ENCODE measurements at places on chromosomes 16 and 17.

DNA sequence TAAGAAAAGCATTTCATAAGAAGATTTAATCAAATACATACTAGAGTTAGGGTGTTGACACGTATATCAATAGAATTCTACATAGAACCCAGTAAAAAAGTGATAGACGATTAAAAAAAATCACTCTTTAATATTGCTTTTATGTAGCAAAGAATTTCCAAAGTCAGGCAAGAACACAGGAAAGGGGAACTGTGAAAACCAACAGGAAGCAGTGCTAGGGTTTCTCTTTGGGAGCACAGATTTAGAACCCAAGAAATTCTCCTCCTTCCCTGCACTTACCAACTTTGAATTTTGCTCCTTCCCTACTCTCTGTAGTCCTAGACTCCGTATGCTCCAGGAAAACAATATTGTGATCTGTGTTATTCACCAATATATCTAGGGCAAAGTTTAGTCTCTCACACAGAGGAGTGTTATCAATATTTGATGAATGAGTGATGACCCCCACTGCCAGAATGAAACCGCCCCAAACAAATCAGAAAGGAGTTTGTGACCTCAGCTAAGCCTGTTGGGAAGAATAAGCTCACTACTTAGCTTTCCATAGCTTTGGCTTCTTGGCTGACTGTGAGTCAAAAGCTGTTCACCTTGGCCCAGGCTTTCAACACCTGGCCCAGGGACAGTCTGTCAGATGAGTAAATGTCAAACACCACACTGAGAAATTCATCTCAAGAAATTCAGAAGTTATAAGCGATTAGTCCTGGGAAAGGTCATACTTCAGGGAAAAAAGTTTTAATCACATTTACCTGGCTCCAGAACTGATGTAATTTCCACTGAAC is 8.6 kb downstream of the RFWD3 start:
- DNase-seq, result no peak

- DNase-seq, result no peak
Observed at GRCh38 chr17:73151916-73152632, 12.7 kb upstream of the SSTR2 start.

DNA sequence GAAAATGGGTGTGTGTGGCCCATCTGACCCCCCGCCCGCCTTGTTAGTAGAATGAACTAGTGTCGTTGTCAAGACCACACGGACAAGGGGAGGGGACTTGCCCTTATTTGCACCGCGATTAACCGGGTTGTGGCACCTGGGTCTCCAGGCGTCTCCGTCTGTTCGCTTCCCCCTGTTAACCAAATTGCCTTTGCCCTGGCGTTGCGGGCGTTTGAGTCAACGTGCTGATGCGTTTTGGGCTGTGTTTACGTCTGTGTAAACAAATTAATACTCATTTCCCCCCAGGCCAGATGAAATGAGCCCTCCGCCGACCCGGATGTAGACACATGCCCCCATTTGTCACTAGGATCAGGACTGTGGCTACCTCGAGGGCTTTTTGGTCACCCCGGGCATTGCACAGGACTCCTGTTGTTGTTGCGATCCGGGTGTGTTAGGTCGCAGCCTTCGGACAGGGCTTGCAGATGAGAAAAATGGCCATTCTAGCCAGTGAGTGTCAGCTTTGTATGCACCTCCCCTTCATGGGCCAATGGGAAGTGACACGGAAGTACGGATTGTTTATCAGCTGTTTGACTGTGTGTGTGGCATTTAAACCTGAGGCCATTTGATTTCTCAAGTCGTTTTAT is 906 bp downstream of the RBL2 start:
- DNase-seq, result peak; percentile 49

- DNase-seq, result no peak
Observed at GRCh38 chr17:45091778-45092425, 30.8 kb downstream of the NMT1 start.

DNA sequence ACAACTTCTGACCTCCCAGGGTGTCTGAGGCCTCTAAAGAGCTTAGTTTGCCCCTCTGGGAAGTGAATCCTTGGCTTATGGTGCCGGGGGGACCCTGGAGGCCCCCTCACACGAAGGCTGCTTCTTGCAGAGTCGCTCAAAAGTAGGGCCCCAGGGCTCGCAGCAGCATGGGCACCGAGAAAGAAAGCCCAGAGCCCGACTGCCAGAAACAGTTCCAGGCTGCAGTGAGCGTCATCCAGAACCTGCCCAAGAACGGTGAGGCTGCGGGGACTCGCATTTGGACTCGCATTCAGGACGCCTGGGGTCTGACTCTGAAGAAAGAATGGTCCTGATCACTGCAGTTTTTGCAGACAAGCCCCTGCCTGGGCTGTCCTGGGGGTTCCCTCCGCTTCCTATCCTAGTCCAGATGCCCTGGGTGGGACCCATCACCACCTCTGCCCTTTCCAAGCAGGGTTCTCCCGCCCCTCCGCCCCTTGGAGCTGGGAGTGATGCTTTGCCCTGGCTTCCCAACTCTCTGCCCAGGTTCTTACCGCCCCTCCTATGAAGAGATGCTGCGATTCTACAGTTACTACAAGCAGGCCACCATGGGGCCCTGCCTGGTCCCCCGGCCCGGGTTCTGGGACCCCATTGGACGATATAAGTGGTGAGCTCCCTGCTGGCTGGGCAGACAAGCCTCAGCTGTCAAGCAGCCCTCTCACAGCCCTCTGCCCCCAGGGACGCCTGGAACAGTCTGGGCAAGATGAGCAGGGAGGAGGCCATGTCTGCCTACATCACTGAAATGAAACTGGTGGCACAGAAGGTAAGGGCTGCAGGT is 698 bp downstream of the ACBD4 start:
- no peak for DNase-seq

- no peak for DNase-seq
Observed at GRCh38 chr17:2939714-2940351, 123.6 kb downstream of the OR1D5 start.

DNA sequence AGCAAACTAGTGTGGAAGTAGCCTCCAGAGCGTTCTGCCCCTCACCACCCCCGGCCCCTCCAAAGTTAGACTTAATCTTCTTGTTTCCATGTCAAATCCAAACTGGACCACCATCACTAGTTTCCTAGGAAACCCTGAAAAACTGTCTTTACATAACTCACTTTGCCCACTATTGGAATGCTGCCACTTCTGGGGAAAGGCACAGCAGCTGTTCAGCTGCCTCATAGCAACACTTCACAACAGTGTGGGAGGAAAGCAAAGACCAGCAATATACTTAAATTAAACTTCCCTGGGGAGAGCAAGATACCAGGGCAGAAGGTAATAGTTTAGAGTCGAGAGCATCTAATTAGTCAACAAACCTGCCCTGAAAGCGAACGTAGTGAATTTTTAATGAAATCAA is 452.2 kb downstream of the KCNJ2 start:
- no peak for DNase-seq

GRCh38 chr16:80896776-80897175 is 92.4 kb upstream of the CDYL2 start:
- no peak for DNase-seq

GRCh38 chr17:10119203-10120108 is 79.0 kb downstream of the GAS7 start:
- DNase-seq, result no peak

- DNase-seq, result no peak
Observed at GRCh38 chr17:61422116-61422799, 22.6 kb downstream of the TBX2 start.

- DNase-seq, result no peak
Observed at GRCh38 chr17:17886226-17886625, 49.4 kb upstream of the SREBF1 start.

DNA sequence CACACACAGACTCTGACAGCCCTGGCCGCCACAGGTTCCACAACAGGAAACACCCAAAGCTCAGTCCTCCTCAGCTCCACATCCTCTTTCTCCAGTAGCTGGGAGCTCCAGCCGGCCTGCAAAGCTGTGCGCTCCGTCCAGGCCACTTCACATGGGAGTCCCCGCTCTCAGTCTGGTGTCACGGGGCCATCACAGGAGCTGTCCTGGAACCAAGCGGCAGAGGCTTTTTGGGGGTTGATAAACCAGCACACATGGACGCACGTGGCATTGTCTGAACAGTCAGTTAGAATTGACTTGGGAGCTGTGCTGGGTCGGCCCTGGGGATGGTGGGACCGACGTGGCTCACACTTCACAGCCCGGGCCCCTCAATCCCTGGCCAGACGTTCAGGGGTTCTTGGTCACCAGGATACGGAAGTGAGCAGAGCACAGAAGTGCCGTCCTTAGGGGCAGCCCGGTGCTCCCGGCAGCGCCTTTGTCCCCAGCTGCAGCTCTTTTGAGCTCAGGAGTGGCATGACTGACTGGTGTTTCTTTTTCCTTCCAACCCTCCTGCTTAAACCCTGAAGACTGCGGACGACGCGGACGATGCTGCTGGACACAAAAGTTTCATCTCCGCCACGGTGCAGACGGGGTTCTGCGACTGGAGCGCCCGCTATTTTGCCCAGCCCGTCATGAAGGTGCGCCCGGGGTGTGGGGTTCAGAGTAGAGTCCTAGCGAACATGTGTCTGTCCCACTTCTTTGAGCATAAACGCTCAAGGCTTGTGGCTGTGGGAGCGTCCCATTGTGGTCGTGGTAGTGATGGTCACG is 66.6 kb upstream of the CHMP6 start:
- no peak for DNase-seq

GRCh38 chr16:46702030-46702429 is 12.6 kb downstream of the ORC6 start:
- DNase-seq, result no peak

DNA sequence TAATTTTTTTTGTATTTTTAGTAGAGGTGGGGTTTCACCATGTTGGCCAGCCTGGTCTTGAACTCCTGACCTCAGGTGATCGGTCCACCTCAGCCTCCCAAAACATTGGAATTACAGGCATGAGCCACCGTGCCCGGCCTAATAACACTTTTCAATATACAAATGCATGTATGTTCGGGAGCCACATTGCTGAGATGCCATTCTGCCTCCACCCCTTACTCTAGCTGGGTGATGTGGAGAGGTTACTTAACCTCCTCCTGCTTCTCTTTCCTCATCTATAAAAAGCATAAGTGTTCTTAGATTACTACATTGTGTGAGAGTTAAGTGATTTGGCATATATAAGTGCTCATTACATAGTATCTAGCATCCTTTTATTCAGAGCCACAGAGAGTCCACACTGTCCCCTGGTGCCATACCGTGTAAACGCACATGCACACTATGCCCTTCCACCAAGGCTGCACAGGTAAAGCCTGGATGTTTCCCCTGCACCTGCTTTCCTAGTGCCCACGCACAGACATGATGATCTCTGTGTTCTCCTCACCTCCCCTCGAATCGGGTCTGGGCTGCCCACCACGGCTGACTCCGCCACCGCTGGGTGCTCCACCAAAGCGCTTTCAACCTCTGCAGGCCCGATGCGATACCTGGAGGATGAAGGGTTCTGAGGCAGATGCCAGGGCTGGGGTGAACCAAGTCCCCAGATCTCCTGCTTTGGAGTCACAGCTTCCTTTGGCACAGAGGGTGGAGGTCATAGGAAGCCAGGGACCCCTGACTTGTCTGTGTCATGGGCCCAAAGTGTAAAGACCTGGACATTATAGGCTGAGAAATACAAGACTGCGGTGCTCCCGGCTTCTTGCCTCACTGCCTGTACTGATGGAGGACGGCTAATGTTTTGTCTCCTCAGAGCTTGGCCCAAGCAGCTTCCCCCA is 49.0 kb upstream of the ACSM2B start:
- no peak for DNase-seq

- DNase-seq, result no peak
Observed at GRCh38 chr16:399340-400019, 2.2 kb upstream of the DECR2 start.

GRCh38 chr17:73991260-73991659 is 212.2 kb upstream of the RPL38 start:
- no peak for DNase-seq

- no peak for DNase-seq
Observed at GRCh38 chr17:7318121-7318860, 3.1 kb upstream of the GPS2 start.

DNA sequence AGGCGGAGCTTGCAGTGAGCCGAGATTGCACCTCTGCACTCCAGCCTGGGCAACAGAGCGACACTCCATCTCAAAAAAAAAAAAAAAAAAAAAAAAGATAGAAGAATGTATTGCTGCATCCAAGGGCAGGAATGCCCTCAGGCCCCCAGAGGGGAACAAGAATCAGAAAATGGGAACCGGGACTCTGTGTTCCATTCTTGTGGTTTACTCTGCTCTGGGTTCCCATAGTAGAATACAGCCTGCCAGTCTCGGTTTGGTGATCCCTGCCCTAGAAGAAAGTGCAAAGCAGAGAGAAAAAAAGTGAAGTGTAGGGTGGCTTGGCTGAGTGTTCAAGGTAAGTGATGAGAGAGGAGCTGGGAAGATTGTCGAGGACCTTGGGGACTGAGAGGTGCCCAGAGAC is 27.4 kb upstream of the KDM6B start:
- no peak for DNase-seq

GRCh38 chr17:48636177-48637018 is 10.2 kb upstream of the HOXB9 start:
- DNase-seq, result no peak

DNA sequence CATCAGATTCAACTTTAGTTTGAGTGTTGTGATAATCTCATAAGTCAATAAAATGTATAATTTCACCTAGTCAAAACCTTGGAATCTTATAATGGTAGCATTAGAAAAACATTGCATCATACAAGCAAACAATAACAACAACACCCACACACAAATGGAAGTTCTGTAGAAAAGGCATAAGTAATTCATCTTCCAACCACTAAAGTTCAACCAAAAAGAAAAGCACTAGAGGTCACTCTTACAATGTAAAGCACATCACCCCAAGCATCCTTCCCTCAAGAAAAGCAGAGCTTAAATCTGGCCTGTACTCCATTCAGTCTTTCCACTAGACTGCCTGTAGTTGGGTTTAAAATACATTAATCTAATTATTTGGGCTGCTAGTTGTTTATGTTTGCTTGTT is 1.8 kb downstream of the CNTNAP4 start:
- DNase-seq, result no peak

- DNase-seq, result no peak
Observed at GRCh38 chr17:75695830-75696271, 25.4 kb upstream of the ITGB4 start.

GRCh38 chr16:55842369-55843104 is 9.6 kb upstream of the CES1 start:
- peak; percentile 6 for DNase-seq

DNA sequence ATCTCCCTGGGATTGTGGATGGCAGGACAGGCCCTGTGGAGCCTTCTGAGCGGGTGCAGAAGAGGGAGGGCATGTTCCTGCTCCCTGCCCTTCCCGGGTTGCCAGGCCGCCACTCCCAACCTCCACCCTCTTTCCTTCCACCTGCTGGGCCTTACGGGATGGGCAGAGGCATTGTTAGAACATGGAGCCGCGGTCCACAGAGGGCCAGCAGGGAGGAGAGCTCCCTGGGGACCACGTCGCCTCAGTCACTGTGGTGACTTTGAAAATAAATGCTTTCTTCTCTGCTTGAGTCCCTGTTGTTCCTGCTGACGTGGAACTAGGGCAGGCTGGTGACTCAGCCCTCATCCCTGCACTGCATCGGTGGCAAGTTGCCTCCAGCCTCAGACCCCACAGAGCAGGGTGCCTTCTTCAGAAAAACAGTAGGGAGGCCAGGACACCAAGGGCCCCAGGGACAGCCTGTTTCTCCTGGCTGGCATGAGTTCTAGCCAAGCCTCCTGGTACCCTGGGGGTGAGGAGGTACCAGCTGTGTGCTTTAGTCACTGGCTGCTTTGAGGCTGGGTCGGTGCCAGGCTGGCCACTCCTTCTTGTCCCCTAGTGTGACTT is 224.9 kb downstream of the SEC14L1 start:
- DNase-seq, result no peak

GRCh38 chr16:87918866-87919680 is 17.3 kb downstream of the CA5A start:
- no peak for DNase-seq

Measured in activated CD8-positive, alpha-beta memory T cell treated with anti-CD3 and anti-CD28 coated beads for 4 hours (primary cell).